Breast epithelium (tissue), 4 donors: ENCODE measurements at places on chromosomes 12 and 14. TPM values are rescaled to one million over a fixed set of nuclear protein-coding genes. Genes with fewer than 3 reads are reported as not detected.

Gene TDRD9
- 0.96 TPM for total RNA-seq

Gene DEPDC4
- 2.0 TPM for total RNA-seq

Gene MYF5
- not detected for total RNA-seq

Gene CNTN1
- total RNA-seq = 1.1 TPM

Gene SLC5A8
- not detected for total RNA-seq

Gene GLIPR1
- total RNA-seq = 23.0 TPM

Gene KLRC4
- not detected for total RNA-seq

Gene PSEN1
- total RNA-seq = 45.6 TPM

Gene OR4M1
- not detected for total RNA-seq
